Upper lobe of right lung (tissue), 1 donor: ENCODE measurements at places on chromosomes 1 and 21. TPM values are rescaled to one million over a fixed set of nuclear protein-coding genes. Genes with fewer than 3 reads are reported as not detected.

- no peak for DNase-seq
Observed at GRCh38 chr1:180854456-180854855, 58.2 kb upstream of the KIAA1614 start.

DNA sequence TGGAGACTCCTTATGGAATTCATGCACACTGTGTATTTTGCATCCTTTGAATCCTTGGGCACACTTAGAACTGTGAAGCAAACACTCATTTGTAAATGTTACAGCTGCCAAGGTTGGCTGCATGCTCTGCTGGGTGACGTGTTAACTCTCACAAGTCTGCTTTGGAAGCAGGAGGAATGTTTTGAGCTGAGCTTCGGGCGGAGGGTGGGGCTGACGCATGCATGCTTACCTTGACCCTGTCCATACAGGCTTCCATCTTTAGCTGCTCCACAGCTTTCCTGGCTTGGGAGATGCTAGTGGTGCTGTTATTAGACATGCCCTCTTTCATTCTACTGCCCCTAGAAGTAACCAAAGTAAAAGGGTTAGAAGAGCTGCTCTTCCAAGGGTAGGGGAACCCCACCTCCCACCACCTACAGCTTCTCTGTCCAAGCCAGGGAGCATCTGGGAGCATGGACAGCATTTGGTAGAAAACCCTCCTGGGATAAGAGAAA lies 66.0 kb downstream of the GNG4 start:
- peak; percentile 54 for DNase-seq

DNA sequence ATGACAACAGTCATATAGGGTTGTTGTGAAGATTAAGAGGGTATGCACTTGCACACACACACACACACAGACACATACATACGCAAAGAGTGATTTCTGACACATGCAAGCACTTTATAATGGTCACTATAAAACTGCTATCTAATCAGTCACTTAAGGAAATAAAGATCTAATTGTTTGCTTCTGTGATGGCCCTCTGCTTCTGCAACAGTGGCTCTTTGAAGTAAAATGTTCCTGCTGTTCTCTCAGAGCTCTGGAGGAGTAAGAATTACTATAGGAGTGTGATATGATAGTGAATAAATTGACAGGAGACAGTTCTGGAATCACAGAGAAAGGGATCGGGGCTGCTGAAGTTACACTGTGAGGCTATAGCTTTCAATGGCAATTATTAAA lies 494.5 kb upstream of the B3GALT2 start:
- no peak for DNase-seq

DNA sequence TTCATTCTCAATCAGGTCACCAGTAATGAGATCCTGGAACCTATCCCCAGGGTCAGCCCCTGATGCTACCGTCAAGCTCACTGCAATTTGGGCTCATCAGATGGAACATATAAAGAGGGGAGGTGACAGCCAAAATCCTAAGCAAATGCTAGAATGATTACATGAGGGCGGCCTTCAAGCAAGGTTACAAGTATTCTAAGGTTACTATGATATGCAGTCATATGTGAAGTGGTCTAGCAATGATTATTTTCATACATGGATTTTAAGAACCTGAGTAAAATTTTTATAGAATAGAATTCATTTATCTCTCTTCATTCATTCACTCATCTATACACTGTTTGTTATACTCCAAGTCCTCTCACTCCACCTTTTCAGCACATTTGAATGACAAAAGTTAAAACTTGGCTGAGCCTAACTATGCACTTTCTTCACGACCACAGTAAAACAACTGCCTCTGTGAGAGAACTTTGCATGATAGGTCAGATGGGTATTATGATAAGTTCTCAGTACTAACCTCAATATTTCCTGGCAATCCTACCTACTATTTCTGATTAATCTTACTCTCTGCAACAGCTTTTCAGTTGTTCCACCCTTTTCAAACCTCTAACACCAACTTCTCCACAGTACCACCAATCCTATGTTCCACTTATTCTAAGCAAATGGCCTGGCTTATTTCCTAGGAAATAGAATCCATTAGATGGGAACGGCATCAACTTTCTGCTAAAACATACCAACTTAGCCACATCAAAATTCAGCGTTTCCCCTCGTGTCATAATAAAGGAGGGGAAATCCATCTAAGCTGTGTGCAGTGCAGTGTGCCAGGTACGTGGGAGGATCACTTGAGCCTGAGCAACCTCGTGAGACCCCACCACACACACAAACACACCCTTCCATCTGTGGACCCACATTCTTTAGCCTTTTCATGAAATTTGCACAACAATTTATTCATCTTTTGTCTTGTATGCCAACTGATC lies 32.0 kb downstream of the LHX9 start:
- DNase-seq = no peak

DNA sequence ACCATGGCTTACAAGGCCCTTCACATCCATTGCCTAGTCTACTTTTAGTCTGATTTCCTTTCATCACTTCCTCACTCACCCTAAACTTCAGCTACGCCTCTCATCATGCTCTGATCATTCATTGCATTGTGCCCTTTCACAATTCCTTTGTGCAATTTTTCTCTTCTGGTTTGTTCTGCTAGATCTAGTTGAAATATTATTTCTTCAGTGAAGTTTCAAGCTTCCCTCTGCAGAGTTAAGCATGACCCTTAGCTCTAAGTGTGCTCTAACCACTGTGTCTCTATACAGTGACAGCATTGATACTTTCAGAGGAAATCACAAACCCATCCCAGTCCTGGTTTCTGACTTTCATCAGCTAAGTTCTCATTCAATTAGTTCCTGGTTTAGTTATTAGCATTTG lies 166.1 kb downstream of the PLA2G4A start:
- no peak for DNase-seq

- no peak for DNase-seq
Observed at GRCh38 chr21:42809171-42809570, 70.2 kb downstream of the WDR4 start.

DNA sequence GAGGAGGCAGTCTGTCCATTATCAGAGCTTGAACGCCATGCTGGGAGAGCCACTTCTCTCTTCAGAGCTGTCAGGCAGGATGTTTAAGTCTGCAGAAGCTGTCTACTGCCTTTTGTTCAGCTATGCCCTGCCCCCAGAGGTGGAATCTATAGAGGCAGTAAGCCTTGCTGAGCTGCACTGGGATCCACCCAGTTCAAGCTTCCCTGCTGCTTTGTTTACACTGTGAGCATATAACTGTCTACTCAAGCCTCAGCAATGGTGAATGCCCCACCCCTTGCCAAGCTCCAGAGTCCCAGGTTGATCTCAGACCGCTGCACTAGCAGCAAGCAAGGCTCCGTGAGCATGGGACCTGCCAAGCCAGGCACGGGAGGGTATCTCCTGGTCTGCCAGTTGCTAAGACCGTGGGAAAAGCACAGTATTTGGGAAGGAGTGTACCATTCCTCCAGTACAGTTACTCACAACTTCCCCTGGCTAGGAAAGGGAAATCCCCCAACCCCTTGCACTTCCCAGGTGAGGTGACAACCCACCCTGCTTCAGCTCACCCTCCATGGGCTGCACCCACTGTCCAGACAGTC lies 32.5 kb downstream of the RGS13 start:
- DNase-seq = no peak

DNA sequence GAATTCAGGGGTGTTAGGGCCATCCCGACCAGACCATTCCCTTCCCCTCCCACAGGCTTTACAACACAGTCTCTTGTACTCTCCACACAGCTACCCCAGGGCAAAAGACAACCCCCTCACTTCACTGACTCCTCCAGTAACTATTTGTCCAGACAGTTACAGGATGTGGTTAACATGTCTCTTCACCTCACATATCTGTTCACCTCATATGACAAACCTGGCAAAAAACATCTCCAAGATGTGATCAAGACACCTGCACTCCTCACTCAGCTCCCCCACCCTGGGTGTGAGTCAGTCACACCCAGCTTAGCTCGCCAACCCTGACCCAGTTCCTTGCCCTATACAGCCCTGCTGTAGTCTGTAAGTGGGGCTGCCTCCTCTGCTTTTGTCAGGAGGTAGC lies 490.5 kb upstream of the CHRM3 start:
- DNase-seq = no peak

DNA sequence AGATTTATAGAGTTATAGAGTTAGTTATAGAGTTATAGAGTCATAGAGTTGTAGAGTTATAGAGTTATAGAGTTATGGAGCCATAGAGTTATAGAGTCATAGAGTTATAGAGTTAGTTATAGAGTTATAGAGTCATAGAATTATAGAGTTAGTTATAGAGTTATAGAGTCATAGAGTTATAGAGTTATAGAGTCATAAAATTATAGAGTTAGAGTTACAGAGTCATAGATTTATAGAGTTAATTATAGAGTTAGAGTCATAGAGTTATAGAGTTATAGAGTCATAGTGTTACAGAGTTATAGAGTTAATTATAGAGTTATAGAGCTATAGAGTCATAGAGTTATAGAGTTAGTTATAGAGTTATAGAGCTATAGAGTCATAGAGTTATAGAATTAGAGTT lies 32.1 kb downstream of the UBASH3A start:
- no peak for DNase-seq

DNA sequence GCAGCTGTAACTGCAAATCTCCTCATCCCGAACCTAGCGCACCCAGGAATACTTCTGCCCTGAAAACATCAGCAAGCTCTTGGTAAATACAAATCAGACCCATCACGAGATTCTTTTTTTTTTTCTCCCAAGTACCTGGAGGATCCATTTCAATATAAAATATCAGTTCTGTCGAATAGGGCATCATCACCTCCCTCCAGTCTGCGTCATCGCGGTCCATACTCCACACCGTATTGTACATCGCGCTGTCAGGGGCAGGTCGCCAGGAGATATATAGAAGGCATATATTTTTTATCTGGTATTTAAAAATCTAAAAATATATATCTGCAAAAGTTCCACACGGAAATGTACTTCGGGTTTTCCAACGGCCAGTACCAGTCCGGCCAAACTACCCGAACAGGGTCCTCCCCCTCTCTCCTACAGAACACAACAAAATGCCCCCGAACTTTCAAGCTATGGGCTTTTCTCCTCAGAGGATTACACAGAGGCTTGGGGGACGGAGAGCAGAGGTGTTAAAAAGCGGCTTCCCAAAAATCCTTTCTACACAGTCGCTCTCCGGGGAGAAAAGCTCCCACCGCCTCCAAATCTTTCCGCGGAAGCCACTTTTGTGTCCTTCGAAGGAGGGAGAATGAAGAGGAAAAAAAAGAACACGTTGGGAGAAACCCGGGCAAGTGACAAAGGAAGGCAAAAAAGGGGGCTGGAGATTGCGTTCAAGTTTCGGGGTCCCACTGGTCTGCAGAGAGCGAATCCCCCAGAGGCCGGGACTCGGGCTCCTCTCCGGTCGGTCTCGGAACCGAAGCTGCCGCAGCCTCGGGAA lies 509 bp downstream of the PIK3R3 start:
- no peak for DNase-seq

DNA sequence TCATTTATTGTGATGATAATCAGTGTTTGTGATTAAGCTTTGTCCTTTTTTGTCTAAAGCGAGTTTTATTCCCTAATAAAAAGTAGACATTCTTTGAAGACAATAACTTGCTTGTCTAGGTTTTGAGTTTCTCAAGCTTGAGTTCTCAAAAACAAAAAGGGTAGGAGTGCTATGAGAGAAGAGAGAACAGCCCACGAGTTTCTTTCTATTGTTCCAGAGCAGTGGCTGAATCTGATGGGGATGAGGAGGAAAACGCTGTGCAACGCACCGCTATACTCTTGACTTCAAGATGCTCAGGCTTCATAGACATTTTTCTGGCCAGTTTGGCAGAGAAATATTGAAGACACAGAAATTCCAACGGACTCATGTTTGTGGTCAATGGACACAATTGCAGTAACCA lies 669.8 kb upstream of the B3GALT2 start:
- DNase-seq = no peak

DNA sequence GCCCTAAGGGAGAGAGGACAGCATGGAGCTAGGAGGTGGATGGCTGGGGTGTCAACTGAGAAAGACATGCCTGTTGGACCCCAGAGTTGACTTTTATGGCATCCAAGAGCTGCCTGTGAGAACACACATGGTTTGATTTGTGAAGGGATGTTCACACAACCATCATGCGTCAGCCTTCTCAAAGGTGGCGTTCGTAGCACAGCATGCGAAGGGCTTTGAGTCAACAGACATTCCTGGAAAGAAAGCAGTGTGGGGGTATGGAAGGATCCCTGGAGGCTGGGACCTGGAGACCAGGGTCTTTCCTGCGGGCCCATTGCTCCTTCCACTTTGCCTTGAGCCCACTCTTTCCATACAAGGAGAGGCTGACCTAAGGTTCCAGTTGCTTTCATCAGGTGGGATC lies 6.4 kb upstream of the WNT3A start:
- no peak for DNase-seq

- DNase-seq = no peak
Observed at GRCh38 chr1:156319664-156320063, 18.4 kb downstream of the CCT3 start.

GRCh38 chr1:145992958-145993617 lies 3.3 kb downstream of the TXNIP start:
- no peak for DNase-seq

DNA sequence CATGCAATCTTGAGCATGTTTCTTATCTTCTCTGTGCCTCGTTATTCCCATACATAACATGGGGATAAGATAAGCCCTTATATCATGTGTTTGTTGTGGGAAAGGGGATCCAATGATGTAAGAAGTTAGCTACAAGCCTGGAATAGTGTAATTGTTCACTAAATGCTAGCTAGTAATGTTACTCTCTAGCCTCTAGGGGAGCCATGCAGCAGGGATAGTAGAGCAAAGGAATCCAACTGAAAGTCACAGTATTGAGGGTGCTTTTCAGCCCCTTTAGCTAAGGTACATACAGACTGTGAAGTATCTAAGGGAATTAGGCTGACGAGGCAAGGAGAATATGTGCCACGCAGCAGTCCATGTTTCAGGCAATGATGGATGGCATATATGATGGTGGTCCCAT lies 46.9 kb downstream of the IL23R start:
- no peak for DNase-seq

GRCh38 chr1:22089787-22090186 lies 37.3 kb downstream of the CDC42 start:
- no peak for DNase-seq

GRCh38 chr1:203264052-203264501 lies 34.6 kb upstream of the CHIT1 start:
- DNase-seq = no peak

FAM167B gene
- 65.9 TPM for total RNA-seq

TNFAIP8L2 gene
- total RNA-seq = 10.3 TPM

LEFTY1 gene
- total RNA-seq = 0.35 TPM

CFAP410 gene
- 25.4 TPM for total RNA-seq

KCNJ9 gene
- total RNA-seq = not detected

TRIM46 gene
- 0.43 TPM for total RNA-seq

CEP104 gene
- 61.0 TPM for total RNA-seq

TMPRSS15 gene
- not detected for total RNA-seq

DIPK1A gene
- total RNA-seq = 4.6 TPM

PPM1J gene
- 0.32 TPM for total RNA-seq

ITLN2 gene
- total RNA-seq = 44.1 TPM
